ENCODE measurements at places on chromosomes 4 and X.

DNA sequence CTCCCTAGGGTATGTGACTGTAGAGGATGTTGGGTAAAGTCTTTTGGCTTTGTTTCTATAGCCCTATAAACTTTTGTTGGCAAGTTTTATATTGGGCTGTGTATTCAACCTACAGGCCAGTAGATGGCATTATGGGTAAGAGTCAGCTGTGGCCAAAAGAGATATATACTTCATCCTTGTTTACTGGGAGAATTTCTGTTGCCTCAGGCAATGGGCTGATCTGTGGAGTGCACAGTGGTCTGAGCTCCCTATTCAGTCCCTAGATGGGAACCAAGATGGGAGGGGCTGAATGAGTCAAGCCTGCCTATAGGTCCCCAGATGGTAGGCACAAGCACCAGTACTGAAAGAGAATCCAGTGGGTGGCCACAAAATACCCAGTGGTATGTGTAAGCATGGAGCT lies 580.6 kb downstream of the EPHA5 start:
- no peak for DNase-seq

DNA sequence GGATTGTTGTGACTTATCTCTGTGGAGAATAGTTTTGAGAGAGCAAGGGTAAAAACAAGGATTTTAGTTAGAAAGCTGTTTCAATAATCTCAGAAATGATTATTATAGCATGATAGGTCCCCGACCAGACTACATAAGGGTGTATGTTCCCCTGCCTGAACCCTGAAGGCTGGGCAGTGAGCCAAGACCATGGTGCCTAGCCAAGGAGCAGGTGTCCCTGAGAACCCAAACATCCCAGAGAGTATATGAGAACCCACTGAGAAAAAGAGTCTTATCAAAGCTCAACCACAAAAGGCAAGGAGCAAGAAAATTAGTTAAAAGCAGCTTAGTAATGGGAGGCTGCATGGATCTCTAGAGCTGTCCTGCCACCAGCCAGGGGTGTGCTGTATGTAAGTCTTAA lies 94.9 kb upstream of the UNC5C start:
- DNase-seq, result no peak

DNA sequence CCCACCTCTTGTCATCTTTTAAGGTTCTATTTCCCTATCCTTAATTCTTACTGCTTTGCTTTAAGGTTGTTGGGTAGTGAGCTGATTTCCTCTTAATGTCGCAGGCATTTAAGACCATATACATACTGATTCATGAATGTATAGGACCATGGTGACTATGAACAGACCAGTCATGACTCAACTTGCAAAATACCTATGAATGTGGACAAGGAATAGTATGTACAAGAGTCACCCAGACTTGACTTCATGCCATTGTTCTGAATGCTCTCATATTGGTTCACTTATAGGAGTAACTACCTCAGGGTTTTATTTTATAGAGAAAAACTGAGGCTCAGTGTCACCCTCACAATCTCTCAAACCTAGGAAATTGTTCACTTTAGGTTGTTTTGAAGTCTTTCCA lies 44.3 kb downstream of the CCNG2 start:
- no peak for DNase-seq

DNA sequence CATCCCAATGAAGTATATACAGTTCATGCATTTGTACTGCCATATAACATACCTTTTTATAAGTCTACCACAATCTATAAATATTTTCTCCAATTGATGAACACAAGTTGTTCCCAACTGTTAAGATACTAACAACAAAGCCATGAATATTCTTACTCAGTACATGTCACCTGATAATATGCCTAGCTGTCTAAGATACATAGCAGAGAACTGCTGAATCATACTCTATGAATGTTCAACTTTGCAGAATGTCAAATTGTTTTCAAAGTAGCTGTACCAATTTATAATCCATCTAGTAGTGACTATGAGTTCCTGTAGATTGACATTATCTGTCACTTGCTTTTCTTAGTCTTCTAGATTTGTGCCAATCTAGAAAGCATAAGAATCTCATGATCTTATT lies 84.9 kb downstream of the RAB28 start:
- no peak for DNase-seq

DNA sequence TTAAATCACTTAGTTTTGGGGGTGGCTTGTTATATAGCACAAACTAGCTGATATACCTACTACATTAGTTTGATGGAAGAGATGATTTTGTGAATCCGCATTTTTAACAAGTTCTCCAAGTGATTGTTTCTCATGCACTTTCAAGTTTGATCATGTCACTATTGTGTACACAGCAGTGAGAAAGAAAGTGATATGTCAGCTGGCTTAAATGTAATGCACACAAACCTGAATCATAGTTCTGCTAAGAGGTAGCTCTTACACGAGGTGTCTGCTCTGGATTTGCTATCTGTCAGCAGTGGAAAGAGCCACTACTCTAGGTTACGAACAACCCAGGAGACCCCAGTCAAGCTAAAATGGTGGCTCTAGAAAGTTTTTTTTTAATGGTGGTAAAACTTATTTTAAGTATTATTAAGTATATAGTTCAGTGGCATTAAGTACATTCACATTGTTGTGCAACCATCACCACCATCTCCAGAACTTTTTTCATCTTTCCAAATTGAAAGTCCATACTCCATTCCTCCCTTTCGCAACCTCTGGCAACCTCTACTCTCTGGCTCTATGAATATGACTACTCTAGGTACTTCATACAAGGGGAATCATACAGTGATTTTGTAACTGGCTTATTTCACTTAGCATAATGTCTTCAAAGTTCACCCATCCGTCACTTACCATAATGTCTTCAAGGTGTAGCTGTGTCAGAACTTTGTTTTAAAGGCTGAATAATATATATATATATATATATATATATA lies 147.3 kb downstream of the HS6ST2 start:
- no peak for DNase-seq

- no peak for DNase-seq
Observed at GRCh38 chrX:153592091-153592833, 6.7 kb downstream of the CCNQ start.

DNA sequence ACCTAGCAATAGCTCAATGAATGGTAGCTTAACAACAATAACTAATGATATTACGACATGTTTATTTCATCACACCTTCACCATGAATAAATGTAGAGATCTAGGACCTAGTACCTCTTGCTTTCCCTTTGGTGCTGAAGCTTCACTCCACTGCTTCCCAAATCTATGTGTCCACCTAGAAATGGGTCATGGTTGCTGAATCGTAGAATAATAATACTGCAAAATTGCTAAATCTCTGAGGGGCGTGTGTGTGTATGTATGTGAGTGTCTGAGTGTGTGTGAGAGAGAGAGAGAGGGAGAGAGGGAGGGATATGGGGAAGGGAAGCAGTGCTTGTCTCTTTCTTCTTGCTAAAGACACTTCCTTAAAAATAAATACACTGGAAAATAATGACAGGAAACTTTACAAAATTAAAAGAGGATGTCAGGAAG lies 109.3 kb upstream of the BMP2K start:
- no peak for DNase-seq

DNA sequence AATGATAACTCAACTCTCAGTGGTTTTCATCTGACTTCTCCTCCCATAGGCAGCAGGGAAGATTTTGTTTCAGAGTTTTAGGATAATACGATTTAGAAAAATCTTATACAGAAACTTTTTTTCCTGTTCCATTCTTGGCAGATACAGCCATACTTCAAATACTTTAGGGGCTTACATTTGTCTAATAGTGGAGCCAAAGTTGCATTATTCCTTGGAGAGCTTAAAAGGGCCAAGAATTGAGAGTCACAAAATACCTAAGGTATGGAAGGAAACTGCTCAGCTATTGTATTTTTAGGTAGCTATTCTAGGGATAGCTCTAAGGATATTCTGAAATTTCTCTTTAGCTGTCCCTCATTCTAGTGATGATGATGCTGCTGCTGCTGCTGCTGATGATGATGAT lies 132.9 kb upstream of the PTCHD1 start:
- DNase-seq, result no peak

GRCh38 chr4:148716431-148717052 lies 274.3 kb upstream of the NR3C2 start:
- DNase-seq, result no peak

DNA sequence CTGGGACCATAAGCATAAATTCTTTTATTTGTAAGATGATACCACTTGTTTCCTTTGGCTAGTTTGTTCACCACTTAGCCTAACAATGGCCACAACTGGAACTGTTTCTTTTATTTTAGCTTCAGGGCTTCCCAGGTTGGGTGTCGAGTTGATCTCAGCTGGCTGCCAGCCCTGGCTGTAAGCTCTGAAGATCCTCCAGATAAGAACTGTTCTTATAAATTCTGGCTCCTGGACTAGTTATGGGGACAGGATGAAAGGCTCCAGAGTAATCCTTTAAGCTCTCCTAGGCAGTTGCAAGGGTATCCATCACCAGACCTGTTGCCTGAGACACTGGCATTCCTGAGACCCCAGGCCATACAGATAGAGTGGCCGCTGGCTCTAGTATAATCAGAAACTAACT lies 129.4 kb upstream of the ACSL4 start:
- no peak for DNase-seq

DNA sequence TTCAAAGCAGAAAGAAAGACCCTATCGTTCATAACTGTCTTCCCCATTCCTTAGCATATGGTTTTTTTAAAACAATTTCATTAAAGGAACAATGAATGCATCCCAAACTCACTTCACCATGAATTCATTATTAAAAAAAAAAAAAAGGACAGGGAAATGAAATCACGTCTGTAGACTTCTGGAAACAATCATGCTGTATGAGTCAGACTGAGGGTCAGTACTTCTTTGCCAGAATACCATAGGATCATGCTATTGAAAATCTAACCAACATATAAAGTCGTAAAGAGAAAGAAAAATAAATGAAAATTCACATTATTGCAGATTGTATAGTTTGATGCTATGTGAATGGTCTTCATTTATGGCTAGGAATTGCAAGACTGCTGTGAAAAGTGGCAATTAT lies 144.4 kb downstream of the PCDH18 start:
- no peak for DNase-seq
